ENCODE measurements at places on chromosomes 6 and 20. TPM values are rescaled to one million over a fixed set of nuclear protein-coding genes. Genes with fewer than 3 reads are reported as not detected.

KLHDC3 gene
- 134 TPM for total RNA-seq

GRCh38 chr6:99393698-99394531 is at the start of gene COQ3:
Gene COQ3, minus strand, starts transcription at chr6:99394195. Its CDS starts 16 bp downstream, at chr6:99394179.
- peak; percentile 85 for DNase-seq

DNA sequence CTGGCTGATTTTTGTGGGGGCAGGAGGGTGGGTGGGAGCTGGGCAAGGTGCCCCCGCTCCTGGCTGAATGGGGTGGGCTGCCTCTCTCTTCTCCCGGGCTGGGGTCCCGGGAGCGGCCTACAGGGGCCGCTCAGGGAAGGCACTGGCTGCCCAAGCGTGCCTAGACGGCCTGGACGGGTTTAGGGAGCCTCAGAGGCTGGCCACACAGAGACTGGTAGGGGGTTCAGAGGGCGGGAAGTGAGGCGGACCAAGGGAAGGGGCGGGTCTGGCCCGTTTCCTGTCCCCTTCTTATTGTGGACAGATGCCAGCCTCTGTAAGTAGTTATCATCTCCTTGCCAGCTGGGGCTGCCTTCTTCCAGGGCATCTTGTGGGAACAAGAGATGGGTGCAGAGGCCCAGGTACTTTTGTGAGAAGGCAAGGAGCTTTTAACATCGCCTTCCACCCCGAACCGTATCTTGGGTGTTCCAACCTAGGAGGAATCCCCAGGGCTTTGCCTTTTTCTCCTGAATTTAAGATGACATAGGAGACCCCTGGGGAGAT is 437 bp downstream of the CD40 start:
- peak; percentile 23 for DNase-seq

CASS4 gene
- total RNA-seq = 0.05 TPM

- DNase-seq = no peak
Observed at GRCh38 chr6:168197636-168198301, 118.8 kb upstream of the FRMD1 start.

DNA sequence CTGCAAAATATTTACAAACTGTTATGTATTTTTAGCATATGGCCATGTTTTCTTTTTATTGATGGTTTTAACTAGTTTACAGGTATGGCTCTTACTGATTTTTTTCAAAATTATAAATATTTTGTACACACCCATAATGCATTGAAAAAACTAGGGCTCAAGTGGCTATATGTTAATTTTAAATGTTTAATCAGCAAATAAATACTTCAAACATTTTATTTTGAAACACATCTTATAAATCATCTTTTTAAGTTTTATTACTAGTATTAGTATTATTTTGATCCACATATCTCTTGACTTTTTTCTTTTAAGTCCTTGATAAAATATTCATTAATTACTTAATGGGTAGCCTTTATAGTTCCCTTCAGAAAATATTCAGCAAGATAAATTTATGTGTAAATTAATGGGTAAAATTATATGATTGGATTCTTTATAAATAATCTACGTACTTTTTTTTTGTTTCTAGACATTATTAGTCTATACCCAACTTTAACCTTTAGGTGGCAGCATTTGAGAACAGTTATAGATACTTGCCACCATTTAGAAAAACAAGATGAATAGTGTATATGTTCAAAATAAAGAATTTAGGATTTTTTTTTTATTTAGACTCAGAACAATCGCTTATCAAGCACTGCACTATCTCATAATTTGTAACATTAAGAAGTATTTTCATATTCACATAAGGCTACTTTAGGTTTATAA is 241.9 kb downstream of the ADGRB3 start:
- DNase-seq = peak; percentile 1

TRIM31 gene
- not detected for total RNA-seq

DNA sequence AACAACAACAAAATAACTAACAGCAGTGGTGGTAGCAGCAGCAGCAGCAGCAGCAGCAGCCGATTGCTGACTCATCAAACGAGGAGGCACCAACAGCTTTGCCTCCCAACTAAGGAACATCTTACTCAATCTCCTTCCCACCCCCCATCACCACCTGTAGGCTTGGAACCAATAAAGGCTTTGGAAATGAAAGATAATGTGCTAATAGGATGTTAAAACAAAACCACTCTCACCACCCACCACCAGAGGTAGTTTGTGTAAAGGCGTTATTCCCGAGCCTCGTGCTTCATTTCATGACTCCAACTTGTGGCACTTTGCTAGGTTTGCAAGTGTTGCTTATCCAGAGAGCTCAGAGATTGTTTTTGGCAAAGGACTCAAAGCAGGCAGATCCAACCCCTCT is 346.5 kb downstream of the CD83 start:
- DNase-seq = no peak

GRCh38 chr6:137799950-137800568 is 67.0 kb upstream of the TNFAIP3 start:
- peak; percentile 81 for DNase-seq
